ENCODE measurements at places on chromosomes 4 and X. TPM values are rescaled to one million over a fixed set of nuclear protein-coding genes. Genes with fewer than 3 reads are reported as not detected.
A peak's percentile ranks its signal among the peaks of the same experiment; 100 is the strongest.

MAGEB10 gene
- not detected for polyA plus RNA-seq

DMRTC1 gene
- polyA plus RNA-seq: not detected

OTUD6A gene
- polyA plus RNA-seq: not detected

GRCh38 chrX:633043-633984, 2.7 kb downstream of the SHOX start:
- H3K4me1 ChIP-seq: peaks cover 10% of the 10 kb centered on the region
- no peaks in the 10 kb centered on the region for H3K36me3 ChIP-seq
- H3K27me3 ChIP-seq: peaks cover 86% of the 10 kb centered on the region
- no peak overlapping the region for H3K27ac ChIP-seq

GRCh38 chrX:109501176-109501575, 19.3 kb upstream of the GUCY2F start:
- H3K36me3 ChIP-seq: no peaks in the 10 kb centered on the region
- H3K27me3 ChIP-seq: no peaks in the 10 kb centered on the region

GRCh38 chr4:188661502-188661901, 522.3 kb downstream of the TRIML1 start:
- H3K4me3 ChIP-seq: no peak overlapping the region
- H3K4me1 ChIP-seq: no peaks in the 10 kb centered on the region
- H3K27me3 ChIP-seq: no peaks in the 10 kb centered on the region

DNA sequence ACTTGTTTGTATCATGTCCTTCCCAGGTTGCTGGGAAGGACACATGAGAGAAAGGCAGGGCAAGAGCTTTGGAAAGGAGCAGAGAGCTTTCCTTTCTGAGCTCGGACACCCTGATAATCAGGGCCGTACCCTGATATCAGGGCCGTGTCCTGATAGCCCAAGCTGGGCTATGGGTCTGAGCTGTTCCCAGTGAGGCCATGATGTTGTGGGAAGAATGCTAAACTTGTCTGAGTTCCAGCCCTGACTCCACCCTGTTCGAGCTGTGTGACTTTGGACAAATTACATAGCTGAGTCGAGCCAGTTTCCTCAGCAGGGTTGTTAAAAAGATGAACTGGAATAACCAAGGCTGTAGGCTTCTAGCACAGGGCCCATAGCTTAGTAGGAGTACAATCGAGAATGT, 3.3 kb upstream of the CXCR3 start:
- H3K36me3 ChIP-seq: no peaks in the 10 kb centered on the region
- peak overlapping the region; percentile 88 for H3K27ac ChIP-seq
- H3K27me3 ChIP-seq: no peaks in the 10 kb centered on the region
- no peak overlapping the region for H3K4me3 ChIP-seq
- DNase-seq: no peak
